ENCODE measurements at places on chromosomes 12 and 14.

DNA sequence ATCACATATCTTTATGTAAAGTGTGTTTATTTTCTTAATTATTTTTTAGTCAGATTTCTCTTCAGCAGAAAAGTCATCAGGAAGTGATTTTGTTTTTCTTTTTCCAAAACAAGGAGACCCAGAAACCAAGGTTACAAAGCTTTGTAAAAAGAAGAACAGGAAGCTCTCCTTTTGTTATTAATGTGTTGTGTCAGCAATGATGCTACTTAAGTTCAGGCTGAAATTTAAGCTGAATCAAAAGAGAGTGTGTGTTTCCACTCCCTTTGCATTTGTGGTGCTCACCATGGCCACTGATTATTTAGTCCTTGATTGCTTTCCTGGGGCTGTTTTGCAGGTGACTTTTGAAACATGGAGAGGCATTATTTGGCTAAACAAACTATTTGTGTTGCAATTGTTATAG is 155.3 kb upstream of the ATP2B1 start:
- no peak for DNase-seq

DNA sequence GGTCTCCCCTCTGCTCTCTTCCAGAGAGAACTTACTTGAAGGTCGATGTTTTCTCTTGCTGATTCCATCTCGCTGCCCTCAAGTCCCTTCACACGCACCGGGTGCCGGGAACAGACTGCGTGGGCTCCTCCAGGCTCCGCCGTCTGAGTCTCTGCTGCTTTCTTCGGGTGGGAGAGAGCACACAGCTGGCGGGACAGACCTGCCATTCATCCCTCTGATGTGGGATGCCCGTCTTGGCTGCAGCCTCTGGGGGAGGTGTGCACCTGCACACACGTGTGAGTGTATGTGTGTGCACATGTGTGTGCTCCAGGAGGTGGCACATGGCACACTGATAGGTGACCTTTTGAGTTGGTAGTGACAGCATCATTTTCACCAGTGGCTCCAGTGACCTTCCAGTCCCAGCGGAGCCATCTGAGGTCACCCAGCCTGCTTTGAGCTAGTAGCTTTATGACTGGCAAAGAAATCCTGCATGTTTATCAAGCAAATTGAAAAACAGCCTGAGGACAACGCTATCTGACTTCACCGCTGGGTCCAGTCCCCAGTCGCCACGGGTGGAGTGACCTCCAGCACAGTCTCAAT is at the start of gene NINJ2:
TSS of gene NINJ2 (minus strand) at position 153 of the 579 bp plus-strand sequence. CDS start at position 68, 85 bp downstream.
- no peak for DNase-seq

DNA sequence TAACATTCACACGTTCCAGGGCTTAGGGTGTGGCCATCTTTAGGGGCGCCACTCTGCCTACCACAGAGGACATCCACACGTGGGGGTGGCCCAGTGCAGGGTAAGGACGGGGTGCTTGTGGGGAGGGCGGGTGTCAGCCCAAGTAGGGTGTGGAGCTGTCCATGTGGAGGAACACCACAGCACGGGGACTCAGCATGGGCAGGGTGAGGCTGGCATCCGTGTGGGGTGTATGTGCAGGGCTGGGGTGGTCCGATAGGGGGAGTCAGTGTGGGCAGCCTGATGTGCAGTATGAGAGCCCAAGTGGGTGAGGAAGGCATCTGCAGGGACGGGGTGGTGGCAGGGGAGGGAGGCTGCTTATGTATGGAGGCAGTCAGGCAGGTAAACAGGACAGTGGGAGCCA is 17.7 kb downstream of the PSMC1 start:
- no peak for DNase-seq

DNA sequence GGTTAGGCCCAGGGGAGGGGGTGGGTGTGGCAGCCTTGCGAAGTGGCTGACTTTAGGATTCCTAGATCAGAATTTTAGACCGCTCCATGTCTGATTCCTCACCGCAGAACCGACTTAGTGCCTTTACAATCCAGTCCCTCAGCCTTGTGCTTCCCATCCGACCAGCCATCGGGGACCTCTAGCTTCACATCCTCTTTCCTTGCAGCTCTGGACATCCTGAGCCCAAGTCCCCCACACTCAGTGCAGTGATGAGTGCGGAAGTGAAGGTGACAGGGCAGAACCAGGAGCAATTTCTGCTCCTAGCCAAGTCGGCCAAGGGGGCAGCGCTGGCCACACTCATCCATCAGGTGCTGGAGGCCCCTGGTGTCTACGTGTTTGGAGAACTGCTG is 557 bp downstream of the COPS7A start:
- DNase-seq, result peak; percentile 49

GRCh38 chr12:94309373-94309772 is 150.3 kb downstream of the CEP83 start:
- no peak for DNase-seq

DNA sequence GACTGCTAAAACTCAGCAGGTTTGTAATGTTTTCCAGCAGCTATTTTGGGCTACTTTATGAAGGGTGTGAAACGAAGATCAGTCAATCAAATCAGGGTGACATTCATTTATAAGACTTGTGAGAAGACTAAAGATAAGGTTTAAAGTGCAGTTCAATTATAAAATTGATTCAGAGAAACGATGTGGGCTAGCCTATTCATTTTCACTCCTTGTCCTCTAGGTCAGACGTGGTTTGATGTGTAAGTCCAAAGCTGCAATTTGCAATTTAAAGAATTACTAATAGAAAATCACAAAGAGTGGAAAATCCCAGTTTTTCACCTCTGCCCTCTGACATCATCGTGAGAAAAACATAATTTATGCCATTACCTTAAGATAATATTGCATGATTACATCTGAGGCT is 243.5 kb upstream of the NOVA1 start:
- no peak for DNase-seq

DNA sequence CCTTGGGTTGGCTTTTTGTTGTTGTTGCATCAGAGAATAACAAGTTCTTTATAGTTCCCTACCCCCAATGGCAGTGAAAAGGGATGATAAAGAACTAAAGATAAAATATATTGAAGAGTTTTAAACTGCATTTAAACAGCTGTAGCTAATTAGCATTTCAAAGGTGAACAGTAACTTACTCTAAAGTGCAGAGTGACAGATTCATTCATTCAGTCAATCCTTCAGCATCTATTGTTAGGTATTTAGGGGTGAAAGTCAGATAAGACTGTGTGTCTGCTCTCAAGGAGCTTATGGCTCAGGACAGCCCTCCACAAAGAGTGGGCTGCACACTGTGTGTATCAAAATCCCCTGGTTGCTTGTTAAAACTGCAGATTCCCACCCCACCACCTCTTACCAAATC is 146.1 kb downstream of the SSPN start:
- no peak for DNase-seq

- no peak for DNase-seq
Observed at GRCh38 chr14:61247935-61248334, 33.2 kb downstream of the TMEM30B start.
